ENCODE measurements at places on chromosomes 11 and 22. TPM values are rescaled to one million over a fixed set of nuclear protein-coding genes. Genes with fewer than 3 reads are reported as not detected.

The BRSK2 gene
- total RNA-seq, result 50.6 TPM

The ZNF280B gene
- total RNA-seq, result 3.2 TPM

The MUC6 gene
- total RNA-seq, result not detected

The RIBC2 gene
- total RNA-seq, result 4.8 TPM

The TNNT3 gene
- 154 TPM for total RNA-seq

The CD3D gene
- not detected for total RNA-seq

The OR8D4 gene
- total RNA-seq, result not detected

The APOL4 gene
- total RNA-seq, result 12.1 TPM

The MFRP gene
- total RNA-seq, result 5.8 TPM

The UQCC3 gene
- total RNA-seq, result 6.5 TPM

The HBB gene
- total RNA-seq, result 165 TPM

The OPCML gene
- 23.2 TPM for total RNA-seq

The CALCA gene
- total RNA-seq, result not detected

The RNF215 gene
- total RNA-seq, result 19.8 TPM

The SYT7 gene
- total RNA-seq, result 27.4 TPM

The PIH1D2 gene
- 5.9 TPM for total RNA-seq

The RASL10A gene
- 2.9 TPM for total RNA-seq

The P4HA3 gene
- 4.3 TPM for total RNA-seq

The PDGFD gene
- 41.2 TPM for total RNA-seq

The CEP164 gene
- total RNA-seq, result 53.5 TPM

The VEGFB gene
- 61.7 TPM for total RNA-seq

The C11orf91 gene
- total RNA-seq, result not detected

The SLC22A9 gene
- not detected for total RNA-seq

The RIMBP3C gene
- total RNA-seq, result 1.2 TPM

The PNPLA5 gene
- 0.16 TPM for total RNA-seq

The APOL3 gene
- 11.4 TPM for total RNA-seq

The KCNE3 gene
- total RNA-seq, result 5.8 TPM

The SLC17A6 gene
- 13.5 TPM for total RNA-seq

The USP47 gene
- 196 TPM for total RNA-seq

The LDHAL6A gene
- not detected for total RNA-seq

The OR5A1 gene
- not detected for total RNA-seq

The CD3E gene
- 0.55 TPM for total RNA-seq

The OR6T1 gene
- not detected for total RNA-seq

The LAYN gene
- 11.7 TPM for total RNA-seq

The POU2AF1 gene
- not detected for total RNA-seq

The SPON1 gene
- total RNA-seq, result 135 TPM

The CCDC82 gene
- total RNA-seq, result 85.0 TPM

The CECR2 gene
- total RNA-seq, result 24.2 TPM

The NLRP10 gene
- not detected for total RNA-seq

The CRYBB1 gene
- total RNA-seq, result 2,103 TPM

The MICAL2 gene
- 24.3 TPM for total RNA-seq

The DDX25 gene
- 5.6 TPM for total RNA-seq

The SNX32 gene
- 3.1 TPM for total RNA-seq

The WNT7B gene
- total RNA-seq, result 8.4 TPM

The MCM5 gene
- total RNA-seq, result 30.3 TPM

The VSIG2 gene
- 0.55 TPM for total RNA-seq

The CTR9 gene
- total RNA-seq, result 60.1 TPM

The GRIA4 gene
- 163 TPM for total RNA-seq

The UBQLN3 gene
- total RNA-seq, result 0.88 TPM

The INS gene
- not detected for total RNA-seq

The CARD18 gene
- 0.88 TPM for total RNA-seq

The PARVA gene
- 35.6 TPM for total RNA-seq

The GGTLC2 gene
- total RNA-seq, result not detected
